Activated naive CD4-positive, alpha-beta T cell treated with anti-CD3 and anti-CD28 coated beads, Interleukin-2, amount 50 U/mL, for 72 hours (primary cell): ENCODE measurements at places on chromosomes 6 and 20.

- no peak for DNase-seq
Measured at GRCh38 chr6:157650261-157650640, 172.8 kb upstream of the SNX9 start.

- DNase-seq = no peak
Measured at GRCh38 chr20:34925341-34925740, 30.3 kb downstream of the GSS start.

DNA sequence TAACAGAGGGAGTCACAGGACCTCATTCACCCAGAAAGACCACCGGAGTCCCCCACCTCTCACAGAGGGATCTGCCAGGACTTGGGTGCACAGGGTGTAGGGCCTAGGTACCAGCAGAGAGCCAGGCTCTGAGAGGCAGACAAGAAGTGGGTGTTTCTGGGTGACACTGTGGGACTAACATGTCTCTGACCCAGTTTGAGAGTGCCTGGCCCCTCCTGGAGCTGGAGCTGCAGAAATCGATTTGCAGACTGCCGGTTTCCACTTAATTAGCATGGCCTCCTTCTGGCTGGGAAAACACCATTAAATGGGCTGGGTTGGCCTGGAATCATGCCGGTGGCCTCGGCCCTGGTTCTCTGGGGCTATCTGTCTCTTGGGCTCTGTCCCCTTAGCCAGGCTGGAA lies 59.2 kb downstream of the PPP1R16B start:
- DNase-seq = no peak

DNA sequence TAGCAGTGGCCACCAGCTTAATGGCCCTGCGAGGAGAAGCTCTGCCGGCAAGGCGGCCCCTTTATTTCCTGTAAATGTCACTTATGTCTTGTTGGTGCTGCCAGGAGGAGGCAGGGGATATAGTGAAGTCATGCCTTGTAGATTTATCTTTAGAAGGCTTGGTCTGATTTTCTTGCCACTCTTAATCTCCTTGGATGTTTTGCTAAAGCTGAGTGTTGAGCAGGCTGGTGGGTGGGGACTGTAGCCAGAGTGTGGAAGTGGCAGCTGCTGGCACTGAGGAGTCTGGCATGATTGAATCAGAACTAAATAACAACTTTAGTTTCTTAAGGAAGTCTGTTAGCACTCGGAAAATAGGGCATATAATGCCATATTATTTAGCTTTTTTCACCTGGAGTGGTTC lies 77.9 kb downstream of the PHF20 start:
- no peak for DNase-seq

- no peak for DNase-seq
Measured at GRCh38 chr20:3595541-3595940, 67.7 kb downstream of the GFRA4 start.

DNA sequence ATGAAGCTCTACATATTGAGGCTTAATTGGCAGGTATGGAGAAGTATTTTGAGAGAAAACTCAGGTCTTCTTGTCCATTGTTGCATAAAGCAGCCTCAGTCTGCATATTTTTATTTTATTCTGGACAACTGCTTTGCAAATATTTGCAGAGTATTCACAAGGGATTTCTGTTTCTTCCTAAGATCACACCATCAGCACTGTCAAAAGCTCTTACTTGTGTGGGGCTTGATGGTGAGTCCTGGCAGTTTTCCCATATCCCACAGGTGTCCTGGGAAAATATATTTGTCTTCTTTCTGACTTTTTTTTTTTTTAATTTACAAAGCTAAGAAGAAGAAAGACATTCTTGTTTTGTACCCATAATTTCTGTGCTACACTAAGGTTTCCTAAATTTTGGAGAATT lies 16.9 kb upstream of the MLIP start:
- no peak for DNase-seq
